HepG2 (cell line): ENCODE measurements at places on chromosomes 5 and 9. TPM values are rescaled to one million over a fixed set of nuclear protein-coding genes. Genes with fewer than 3 reads are reported as not detected.

GRCh38 chr9:21903380-21903965, 90.7 kb downstream of the CDKN2A start:
- no peak overlapping the region for H3K4me3 ChIP-seq
- no peak for DNase-seq
- H3K4me1 ChIP-seq, result no peaks in the 10 kb centered on the region

TRMO gene
- 18.6 and 21.5 TPM in 2 replicates for total RNA-seq

GRCh38 chr5:132313961-132314432, 19.8 kb downstream of the SLC22A4 start:
- peaks cover 18% of the 10 kb centered on the region for H3K4me1 ChIP-seq
- H3K4me3 ChIP-seq, result no peak overlapping the region
- no peak for DNase-seq
- no peaks in the 10 kb centered on the region for H3K36me3 ChIP-seq
- H3K27ac ChIP-seq, result no peak overlapping the region

HEMGN gene
- total RNA-seq, result not detected in 2 replicates

- no peak overlapping the region for H3K27ac ChIP-seq
- DNase-seq, result no peak
- peaks cover 2% of the 10 kb centered on the region for H3K27me3 ChIP-seq
- no peaks in the 10 kb centered on the region for H3K36me3 ChIP-seq
- no peak overlapping the region for H3K4me3 ChIP-seq
These were observed 255.4 kb upstream of the NFIL3 start for GRCh38 chr9:91678807-91679580.

GRCh38 chr9:76431601-76432000, 27.4 kb upstream of the GCNT1 start:
- no peaks in the 10 kb centered on the region for H3K27me3 ChIP-seq
- H3K36me3 ChIP-seq, result no peaks in the 10 kb centered on the region
- H3K4me1 ChIP-seq, result peaks cover 44% of the 10 kb centered on the region
- no peak overlapping the region for H3K27ac ChIP-seq

- H3K36me3 ChIP-seq, result no peaks in the 10 kb centered on the region
- no peaks in the 10 kb centered on the region for H3K4me1 ChIP-seq
- no peak for DNase-seq
- no peaks in the 10 kb centered on the region for H3K27me3 ChIP-seq
These were observed 47.3 kb downstream of the S1PR3 start for GRCh38 chr9:89038382-89039103.

DNA sequence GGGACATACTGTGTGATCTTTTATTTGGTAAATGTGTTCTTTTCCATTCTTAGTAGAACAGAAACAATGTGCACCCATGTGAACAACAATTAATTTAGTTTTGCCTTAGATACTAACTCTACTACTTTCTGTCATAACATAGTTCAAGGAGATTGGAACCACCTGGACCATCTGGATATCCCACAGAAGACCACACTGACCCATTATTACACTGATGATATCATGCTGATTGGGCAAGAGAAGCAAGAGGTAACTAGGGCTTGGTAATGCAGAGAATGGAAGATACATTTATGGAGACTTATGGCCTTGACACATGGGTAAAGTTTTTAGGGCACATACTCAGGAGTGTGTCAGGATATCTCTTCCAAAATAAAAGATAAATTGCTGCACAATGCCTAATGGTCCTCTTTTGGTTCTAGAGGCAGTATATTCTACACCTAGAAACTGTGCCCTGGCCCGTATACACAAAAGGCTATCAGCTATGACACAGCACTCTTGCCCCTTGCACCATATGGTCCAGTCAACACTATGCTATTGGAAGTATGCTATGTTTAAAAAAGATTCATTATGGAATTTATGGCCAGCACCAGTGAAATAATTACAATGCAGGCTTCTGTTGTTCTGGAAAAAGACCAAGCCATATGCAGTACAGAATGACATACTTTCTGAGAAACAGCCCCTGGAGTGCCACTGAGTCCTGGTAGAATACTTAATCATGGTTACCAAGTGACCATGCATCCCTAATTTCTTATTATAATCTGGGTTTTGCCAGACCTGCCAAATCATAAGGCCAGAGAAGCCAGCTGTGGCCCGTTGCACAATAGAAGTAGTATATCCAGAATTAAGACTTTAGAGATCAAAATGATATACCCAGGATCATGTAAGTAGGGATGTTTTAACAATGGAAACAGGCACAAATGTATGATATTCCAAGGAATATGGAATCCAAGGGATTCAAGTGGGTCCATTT, 41.6 kb upstream of the MROH2B start:
- no peaks in the 10 kb centered on the region for H3K27me3 ChIP-seq
- no peak for DNase-seq
- no peak overlapping the region for H3K27ac ChIP-seq
- no peaks in the 10 kb centered on the region for H3K36me3 ChIP-seq
- H3K4me3 ChIP-seq, result no peak overlapping the region
- H3K4me1 ChIP-seq, result no peaks in the 10 kb centered on the region

IL13 gene
- not detected in 2 replicates for total RNA-seq
